ENCODE measurements at places on chromosomes 12 and 14. TPM values are rescaled to one million over a fixed set of nuclear protein-coding genes. Genes with fewer than 3 reads are reported as not detected.
A peak's percentile ranks its signal among the peaks of the same experiment; 100 is the strongest.

The PUS7L gene
- 10.3 TPM for total RNA-seq

The ANKRD33 gene
- total RNA-seq: not detected

The TMEM132D gene
- total RNA-seq: 0.32 TPM

The ESPL1 gene
- total RNA-seq: 34.6 TPM

- DNase-seq: no peak
Observed at GRCh38 chr12:3147260-3147659, 70.1 kb downstream of the TSPAN9 start.

DNA sequence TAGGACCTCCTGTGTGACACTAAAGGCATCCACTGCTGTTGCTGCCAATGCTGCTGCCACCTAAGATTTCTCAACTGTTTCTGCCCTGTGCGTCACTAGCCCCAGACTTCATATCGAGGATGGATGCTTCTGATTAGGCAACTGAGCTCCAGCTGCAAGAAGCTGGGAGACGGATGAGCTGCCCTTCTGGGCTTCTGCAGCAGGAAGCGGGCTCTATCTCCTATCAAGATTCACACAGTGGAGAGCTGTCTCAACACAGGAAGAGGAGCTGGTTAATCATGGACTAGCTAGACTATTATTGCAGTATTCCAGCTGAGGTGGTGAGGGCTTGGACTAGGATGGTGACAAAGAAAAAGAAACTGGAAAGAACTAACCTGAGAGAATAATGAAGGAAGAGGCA lies 59.2 kb upstream of the PELI2 start:
- no peak for DNase-seq

GRCh38 chr12:119659289-119659897 lies 8.5 kb upstream of the PRKAB1 start:
- peak; percentile 43 for DNase-seq

GRCh38 chr12:51911788-51912711 lies 4.7 kb downstream of the ACVRL1 start:
- peak; percentile 73 for DNase-seq

DNA sequence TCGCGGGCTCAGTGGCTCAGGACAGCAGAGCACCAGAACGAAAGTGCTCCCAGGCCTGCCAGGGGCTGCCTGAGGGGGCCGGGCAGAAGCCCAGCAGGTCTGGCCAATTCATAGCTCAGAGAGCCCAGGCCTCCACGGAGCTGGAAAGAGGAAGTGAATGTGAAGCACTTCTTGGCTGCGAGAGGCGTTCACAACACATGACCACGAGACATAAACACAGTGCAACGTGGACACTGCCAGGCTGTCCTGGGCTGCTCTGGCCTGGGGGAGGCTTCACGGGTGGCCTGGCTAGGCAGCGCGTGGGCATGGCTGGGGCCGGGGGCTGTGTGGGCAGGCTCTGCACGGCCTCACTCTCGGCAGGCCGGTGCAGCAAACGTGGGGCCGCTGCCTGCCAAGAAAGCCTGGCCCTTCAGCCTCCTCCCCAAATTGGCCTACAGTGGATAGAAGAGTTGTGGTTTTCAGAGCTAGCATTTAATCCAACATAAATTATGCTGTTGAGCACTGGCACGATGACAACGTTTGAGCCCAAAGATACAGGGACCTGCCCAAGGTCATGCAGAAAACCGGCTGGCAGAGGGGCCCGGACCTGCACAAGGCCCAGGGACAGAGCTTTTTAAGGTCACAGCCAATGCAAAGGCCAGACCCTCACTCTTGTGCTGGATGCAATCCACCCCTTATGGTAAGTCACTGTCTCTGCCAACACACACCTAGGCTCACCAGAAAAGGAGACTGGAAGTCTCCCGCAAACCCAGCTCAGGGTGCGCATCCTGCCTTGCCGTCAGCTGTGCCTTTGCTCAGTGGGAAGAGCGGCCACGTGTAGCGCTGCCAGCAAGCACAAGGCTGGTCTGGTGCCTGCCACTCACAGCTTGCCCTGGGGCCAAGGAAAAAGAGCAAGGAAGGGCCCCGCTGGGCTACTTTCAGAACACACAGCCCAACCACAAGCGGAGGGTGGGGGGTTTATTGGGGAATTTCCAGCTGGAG lies 8.6 kb downstream of the SLC25A29 start:
- DNase-seq: peak; percentile 65

DNA sequence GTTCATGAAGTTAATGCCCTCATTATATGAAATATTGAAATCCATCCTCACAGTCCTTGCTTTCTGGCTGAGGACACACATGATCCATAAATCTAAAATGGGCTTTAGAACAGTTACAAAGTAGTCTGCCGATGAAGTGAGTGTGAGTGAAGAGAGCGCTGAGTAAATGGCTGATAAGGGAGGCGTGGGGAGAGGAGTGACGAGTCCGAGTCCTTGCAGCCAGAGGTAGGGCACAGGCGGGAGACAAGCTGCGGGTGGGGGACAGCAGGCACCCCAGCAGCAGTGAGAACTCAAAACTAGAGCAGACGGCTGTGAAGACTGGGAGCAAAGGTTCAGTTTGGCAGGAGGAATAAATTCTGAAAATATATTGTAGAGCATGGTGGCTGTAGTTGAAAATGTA lies 140.1 kb upstream of the ATP2B1 start:
- no peak for DNase-seq

DNA sequence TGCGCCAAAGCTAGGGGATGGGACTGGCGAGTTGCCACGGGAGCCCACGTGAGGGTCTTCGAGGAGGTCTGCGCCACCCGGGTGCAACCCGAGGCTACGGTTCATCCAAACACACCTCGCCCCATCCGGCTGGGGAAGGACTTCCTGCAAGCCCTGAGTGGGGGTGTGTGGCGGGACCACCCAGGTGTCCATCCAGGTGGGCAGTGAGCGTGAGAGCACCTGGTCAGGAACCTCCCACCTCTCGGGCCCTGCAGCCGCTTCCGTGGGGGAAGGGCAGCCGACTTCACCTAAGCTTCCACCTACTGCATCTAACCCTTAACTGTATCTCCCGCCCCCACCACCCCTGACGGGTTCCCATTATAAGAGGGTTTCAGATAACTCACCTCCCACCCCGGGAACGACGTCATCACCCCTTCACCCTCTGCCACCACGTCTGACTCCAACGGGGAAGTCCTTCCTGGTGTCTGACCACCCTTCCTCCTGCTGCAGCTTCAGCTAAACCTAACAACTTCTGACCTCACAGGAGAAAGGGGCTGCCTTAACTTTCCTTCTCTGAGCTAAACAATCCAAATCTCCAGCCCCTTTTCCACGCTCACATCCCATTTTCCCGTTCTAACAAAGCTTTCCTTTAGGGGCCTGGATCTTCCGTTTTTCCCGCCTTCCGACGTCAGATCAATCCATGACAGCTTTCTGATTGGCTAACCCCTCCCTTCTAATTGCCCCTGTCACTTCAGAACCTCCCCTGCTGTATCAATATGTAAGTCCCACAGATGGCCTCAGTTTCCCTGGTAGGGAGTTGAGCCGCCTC lies 27.4 kb upstream of the SMUG1 start:
- no peak for DNase-seq

- no peak for DNase-seq
Observed at GRCh38 chr14:33800735-33801163, 150.1 kb downstream of the EGLN3 start.

- DNase-seq: no peak
Observed at GRCh38 chr12:132581348-132582057, 28.9 kb downstream of the LRCOL1 start.
